ENCODE measurements at places on chromosomes 6 and 20.

DNA sequence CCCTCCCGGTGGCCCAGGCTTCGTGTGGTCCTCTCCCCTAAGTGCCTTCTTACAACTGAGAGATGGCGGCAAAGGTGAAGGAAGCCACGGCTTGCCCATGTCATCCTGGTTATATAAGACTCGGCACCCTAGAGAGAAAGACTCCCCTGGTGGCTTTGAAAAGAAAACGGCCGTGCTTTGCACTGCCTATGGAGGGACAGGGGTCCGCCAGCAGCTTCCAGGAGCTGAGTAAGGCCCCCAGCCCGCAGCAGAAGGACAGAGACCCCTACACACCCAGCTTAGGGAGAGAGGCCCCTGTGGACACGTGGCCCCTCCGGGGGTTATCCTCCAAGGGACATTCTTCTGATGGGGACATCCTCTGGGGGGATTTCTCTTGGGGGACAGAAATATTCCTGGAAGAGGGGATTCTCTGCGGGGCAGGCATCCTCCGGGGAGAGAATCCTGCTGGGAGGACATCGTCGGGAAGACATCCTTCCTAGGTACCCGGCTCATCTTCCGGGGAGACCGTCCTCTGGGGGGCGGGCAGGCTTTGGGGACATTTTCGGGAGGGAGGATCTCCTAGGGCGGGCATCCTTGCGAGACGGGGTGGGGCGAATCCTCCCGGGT lies 511 bp upstream of the OGFR start:
- no peak for DNase-seq

- DNase-seq, result no peak
Measured at GRCh38 chr6:19835605-19836004, 1.6 kb upstream of the ID4 start.

- DNase-seq, result no peak
Measured at GRCh38 chr6:11335826-11336225, 103.4 kb upstream of the NEDD9 start.

DNA sequence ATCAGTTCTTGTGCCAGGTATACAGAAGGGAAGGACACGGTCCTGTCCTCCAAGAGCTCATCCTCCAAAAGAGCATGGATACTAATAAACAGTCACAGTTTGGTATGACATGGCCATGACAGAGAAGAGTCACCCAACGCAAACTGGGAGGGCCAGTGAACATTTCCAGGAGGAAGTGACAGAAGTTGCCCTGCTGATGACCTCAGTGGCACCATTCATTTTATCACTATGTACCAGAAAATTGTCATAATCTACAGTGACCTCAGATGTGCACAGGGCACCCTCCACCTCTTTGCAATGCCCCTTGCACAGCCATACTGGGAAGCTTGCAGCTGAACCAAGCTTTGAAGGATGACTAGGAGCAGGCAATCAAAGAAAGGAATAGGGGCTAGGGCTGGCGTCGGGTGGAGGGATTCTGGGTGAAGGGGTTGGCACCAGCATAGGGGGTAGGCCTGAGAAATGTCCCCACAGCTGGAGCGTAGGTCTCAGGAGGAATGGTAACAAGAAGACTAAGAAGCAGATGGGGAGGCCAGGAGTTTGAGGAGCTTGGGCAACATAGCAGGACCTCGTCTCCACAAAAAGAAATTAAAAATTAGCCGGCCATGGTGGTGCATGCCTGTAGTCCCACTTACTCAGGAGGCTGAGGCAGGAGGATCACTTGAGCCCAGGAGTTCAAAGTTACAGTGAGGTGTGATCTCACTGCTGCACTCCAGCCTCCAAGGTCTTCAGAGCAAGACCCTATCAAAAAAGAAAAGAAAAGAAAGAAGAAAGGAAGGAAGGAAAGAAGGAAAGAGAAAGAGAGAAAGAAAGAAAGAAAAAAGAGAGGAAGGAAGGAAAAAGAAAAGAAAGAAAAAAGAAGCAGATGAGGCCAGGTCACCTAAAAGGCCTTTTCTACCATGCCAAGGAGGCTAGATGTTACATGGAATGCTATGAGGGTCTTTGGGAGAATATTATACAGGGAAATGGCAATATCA lies 65.3 kb upstream of the SNX9 start:
- no peak for DNase-seq

GRCh38 chr6:168387426-168387825 lies 53.6 kb upstream of the SMOC2 start:
- DNase-seq, result no peak

DNA sequence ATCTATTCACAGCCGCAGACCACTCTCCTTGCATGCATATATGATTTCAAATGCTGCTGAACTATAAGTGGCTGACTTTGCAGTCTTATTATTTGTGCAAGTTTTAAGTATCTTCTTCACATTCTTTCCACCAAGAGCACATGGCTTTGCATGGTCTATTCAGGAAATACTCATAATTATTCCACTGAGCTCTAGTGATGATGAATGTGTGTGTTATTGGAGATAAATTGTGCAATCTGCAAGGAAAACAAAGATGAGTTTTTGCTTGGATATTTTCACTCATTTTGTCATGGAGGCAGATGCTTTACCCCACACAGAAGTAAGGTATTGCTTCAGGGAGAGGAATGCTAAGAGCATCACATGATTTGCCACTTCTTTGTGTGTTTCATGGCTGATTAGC lies 764.6 kb downstream of the TBC1D32 start:
- DNase-seq, result no peak

GRCh38 chr6:68007717-68008116 lies 627.4 kb upstream of the ADGRB3 start:
- no peak for DNase-seq

GRCh38 chr6:109690373-109690736 lies 647 bp downstream of the AK9 start:
- DNase-seq, result no peak

- no peak for DNase-seq
Measured at GRCh38 chr20:25859649-25860530, 163.2 kb upstream of the ZNF337 start.
